Ovary (tissue), 10 donors: ENCODE measurements at places on chromosomes 13 and 19. TPM values are rescaled to one million over a fixed set of nuclear protein-coding genes. Genes with fewer than 3 reads are reported as not detected.
A peak's percentile ranks its signal among the peaks of the same experiment; 100 is the strongest.

Gene HIPK4
- 0.28 TPM for polyA plus RNA-seq

Gene KLK3
- 0.24 TPM for polyA plus RNA-seq

DNA sequence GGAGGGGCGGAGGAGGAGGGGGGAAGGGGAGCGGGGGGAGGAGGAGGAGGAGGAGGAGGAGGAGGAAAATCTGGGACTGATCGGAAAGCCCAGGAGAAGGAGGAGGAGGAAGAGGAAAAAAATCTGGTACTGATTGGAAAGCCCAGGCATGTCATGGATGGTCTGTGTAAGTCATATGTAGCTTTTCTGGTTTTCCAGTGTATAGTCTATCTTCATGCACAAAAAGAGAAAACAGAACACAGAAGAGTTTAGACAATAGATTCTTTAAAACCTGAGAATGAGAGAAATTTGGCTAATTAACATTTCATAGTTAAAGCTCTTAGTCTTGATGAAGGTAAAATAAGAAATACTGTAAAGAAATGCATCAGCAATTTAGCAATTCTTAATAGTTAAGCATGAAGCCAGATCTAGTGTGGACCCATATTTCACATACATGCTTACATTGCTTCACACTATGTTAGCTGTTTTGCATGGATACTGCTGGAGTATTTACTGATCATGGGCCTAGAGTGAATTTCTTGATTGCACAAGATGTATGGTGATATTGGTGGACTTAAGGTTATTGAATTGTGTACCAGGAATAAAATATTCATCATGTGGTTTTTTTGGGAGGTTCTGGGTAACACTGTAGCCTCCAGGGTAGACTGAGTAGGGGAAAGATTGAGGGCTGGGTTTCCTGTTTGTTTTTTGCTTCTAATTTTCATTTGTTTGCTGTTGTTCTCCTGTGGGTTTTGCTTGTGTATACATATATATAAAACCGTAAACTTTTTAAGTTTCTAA is 41.4 kb downstream of the SUCLA2 start:
- no peaks in the 10 kb centered on the region for H3K36me3 ChIP-seq
- no peaks in the 10 kb centered on the region for H3K4me1 ChIP-seq
- H3K27ac ChIP-seq: no peak overlapping the region
- DNase-seq: no peak

GRCh38 chr13:101309014-101309619 is 107.2 kb downstream of the NALCN start:
- no peaks in the 10 kb centered on the region for H3K27me3 ChIP-seq
- DNase-seq: no peak
- no peak overlapping the region for H3K27ac ChIP-seq
- no peak overlapping the region for H3K4me3 ChIP-seq
- H3K36me3 ChIP-seq: no peaks in the 10 kb centered on the region
- H3K4me1 ChIP-seq: no peaks in the 10 kb centered on the region

DNA sequence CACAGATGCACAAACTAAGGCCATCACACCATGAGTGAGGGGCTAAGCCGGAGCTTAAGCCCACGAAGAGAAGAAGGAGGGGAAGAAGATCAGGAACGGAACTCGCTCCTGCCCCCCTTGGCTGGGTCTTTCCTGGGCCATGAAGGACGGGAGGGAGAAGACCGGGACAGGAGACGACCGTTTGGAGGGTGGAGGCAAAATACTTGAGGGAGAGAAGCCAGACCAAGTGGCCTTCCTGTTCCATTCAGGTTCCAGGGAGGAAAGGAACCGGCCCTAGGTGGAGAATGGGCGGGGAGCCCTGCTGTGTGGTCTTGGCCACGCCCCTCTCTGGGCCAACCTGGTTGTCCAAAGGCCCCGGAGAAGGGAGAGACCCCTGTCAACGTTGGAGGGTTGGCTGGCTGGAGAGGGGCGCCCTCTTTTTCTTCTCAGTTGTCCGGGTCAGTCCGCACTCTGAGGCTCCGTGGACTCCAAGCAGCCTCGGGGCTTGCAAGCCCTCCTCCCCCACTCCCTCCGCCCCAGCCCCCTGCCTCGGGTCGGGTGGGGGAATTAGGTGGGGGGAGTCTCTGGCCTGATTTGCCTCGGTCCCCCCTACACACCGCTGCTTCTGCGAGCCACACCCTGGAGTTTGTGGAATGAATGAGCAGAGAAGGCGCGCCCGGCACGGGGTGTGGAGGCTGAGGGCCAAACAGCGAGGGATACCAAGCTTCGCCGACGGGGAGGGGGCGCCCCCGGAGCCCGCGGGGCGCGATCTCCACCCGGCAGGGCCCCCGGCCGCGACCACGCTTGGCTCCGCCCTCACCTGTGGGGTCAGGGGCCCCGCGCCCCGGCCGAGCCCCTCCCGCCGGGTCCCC is 757 bp downstream of the FBN3 start:
- no peaks in the 10 kb centered on the region for H3K4me1 ChIP-seq
- no peaks in the 10 kb centered on the region for H3K36me3 ChIP-seq
- no peak for DNase-seq
- H3K4me3 ChIP-seq: no peak overlapping the region

GRCh38 chr19:45638930-45639729 is at the start of gene EML2:
TSS of gene EML2 (minus strand) at chr19:45639397. CDS start at chr19:45639376, 21 bp downstream.
- peaks cover 2% of the 10 kb centered on the region for H3K4me1 ChIP-seq
- H3K27me3 ChIP-seq: no peaks in the 10 kb centered on the region
- H3K4me3 ChIP-seq: peak within 1 kb of the TSS; percentile 33
- H3K36me3 ChIP-seq: no peaks in the 10 kb centered on the region
- DNase-seq: peak; percentile 60

GRCh38 chr19:46917002-46917401 is 56.2 kb downstream of the ARHGAP35 start:
- H3K4me3 ChIP-seq: no peak overlapping the region
- no peaks in the 10 kb centered on the region for H3K27me3 ChIP-seq
- no peak overlapping the region for H3K27ac ChIP-seq
- no peak for DNase-seq
